ENCODE measurements at places on chromosomes 12 and 14. TPM values are rescaled to one million over a fixed set of nuclear protein-coding genes. Genes with fewer than 3 reads are reported as not detected.

DNA sequence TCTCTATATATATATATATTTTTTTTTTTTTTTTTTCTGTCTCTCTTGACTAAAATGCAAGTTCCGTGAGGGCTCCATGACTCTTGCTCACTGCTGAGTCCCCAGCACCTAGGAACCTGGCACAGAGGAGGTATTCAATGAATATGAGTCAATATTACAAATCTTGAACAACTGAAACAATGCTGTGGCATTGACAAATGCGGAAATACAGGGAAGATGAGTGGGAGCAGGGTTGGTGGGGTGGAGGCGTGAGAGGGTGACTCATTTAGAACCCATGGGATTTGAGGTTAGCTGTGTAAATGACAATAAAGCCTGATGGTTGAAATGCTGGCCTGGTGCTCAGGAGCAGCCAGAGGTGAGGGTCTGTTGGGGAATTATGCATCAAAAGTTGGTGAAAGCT lies 121.7 kb upstream of the FUT8 start:
- DNase-seq, result peak; percentile 67

The SLC39A2 gene
- total RNA-seq, result 0.21 TPM

DNA sequence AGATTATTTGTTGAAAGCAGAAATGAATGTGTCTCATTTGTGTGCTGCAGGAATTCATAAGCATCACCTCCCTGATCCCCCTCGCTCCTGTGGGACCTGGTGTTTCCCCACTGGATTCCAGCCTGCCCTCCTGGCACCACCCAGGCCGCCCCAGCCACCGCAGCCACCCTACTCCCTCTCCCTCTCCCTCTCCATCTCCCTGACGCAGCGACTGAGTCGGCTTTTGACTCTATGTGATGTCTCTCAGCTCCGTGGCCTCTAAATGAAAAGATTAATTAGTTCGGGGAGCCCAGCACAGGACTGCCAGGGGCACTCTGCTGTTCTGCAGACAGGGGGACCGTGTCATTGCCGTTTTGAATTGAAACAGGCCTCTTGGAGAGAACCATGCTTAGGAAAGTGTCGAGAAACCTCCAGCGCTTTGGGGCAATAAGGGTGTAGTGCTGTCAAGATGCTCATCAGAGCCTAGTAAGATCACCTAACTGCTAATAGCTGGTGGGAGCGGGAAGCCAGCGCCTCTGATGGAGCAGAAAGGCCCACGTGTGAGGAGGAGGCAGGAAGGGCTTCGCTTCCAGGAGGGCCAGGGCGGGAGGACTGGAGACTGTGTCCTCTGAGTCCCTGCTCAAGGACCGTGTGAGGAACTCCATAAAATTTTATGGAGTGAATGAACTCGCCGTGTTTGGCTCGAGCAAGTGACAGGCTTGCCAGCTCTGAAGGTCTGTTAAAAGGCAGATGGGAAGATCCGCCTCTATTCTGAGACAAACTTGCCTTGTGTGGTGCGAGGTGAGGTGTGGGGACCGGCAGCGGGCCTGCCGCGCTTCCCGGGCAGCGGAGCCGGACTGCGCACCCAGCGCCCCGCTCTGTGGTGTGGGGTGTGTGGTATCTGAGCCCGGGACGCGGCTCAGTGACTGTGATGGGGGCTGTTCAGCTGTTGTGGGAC lies 157.4 kb upstream of the C14orf180 start:
- no peak for DNase-seq

The GDF3 gene
- total RNA-seq, result not detected

DNA sequence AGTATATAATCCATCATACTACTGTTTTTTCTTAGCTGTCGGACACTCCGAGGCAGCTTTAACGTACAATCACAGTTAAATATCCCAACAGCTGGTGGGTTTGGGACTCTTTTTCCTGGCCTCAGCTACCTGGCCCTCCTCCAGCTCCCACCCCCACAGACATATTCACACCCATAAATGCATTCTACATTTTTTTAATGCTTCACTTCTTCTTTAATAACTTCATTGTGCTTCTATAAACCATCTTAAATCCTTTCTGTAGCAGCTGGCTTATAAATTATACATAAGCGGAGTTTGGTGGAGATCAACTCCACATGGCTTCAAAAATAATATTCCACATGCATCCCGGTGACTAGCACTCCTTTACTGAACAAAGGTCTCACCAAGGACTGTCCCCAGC lies 33.3 kb downstream of the TDG start:
- DNase-seq, result no peak

DNA sequence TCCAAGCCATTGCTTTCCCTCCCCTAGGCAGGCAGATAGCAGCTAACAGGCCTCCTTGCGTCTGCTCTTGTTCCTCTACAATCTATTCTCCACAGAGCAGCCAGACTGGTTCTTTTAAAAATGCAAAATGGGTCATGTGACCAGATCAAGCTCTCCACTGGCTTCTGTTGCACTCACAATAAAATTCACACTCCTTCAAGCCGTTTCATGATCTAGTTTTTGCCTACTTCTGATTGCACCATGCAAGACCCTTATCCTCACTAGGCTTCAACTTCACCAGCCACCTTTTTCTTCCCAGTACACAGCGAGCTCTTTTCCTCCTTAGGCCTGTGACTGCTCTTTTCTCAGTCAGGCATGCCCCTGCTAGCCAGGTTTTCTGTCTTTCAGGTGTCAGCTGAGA lies 6.1 kb upstream of the KRAS start:
- no peak for DNase-seq

- DNase-seq, result no peak
Measured at GRCh38 chr14:78989221-78989620, 819.0 kb downstream of the NRXN3 start.

DNA sequence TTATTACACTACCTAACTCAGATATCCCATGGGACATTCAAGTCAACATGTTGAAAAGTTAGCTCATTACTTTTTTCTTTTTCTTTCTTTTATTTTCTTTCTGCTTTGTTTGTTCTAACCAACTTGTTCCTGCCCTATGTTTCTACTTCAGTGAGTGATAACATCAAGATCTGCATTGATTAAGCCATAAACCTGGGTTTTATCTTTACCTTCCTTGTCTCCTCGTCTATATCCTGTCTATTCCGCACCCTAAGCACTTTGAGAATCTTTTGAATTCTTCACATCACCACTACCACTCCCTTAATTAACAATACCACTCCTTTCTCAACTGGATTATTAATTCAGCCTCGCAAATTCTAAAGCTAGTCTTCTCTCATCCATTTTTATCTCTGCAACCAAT lies 81.9 kb upstream of the AVPR1A start:
- DNase-seq, result no peak

- no peak for DNase-seq
Measured at GRCh38 chr12:105978276-105978675, 160.5 kb downstream of the NUAK1 start.

DNA sequence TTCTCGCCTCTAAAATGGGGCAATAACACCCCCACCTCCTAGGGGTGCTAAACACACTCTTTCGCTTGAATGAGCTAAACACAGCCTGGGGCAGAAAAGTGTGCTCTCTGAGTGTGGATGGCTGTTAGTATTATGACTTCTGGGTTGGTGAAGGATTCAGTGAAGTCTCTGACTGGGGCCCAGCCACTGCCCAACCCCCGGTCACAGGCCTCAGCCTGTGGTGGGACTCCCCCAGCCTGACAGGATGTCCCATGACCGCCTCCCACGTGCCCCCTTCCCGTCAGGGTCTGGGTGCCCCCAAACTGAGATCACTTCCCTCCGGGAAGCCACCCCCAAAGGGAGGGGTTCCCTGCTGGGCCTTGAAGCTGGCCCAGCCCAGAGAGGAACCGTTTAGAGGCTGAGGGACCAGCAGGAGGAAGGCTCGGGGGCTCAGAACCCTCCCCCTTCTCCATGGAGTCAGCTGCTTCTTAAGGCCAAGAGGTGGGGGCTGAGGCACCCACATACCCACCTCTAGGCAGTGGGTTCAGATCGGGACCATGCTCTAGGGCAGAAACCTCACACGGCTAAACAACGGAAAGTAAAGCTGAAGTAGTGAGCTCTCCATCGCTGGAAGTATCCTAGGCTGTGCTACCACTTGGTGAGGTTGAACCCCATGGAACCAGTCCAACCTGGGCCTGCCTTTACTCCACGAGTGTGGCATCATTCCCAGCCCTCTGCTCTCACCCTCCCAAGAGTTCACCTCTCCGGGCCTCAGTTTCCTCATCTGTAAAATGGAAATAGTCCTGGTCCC lies 13.8 kb downstream of the DTX1 start:
- DNase-seq, result peak; percentile 83

DNA sequence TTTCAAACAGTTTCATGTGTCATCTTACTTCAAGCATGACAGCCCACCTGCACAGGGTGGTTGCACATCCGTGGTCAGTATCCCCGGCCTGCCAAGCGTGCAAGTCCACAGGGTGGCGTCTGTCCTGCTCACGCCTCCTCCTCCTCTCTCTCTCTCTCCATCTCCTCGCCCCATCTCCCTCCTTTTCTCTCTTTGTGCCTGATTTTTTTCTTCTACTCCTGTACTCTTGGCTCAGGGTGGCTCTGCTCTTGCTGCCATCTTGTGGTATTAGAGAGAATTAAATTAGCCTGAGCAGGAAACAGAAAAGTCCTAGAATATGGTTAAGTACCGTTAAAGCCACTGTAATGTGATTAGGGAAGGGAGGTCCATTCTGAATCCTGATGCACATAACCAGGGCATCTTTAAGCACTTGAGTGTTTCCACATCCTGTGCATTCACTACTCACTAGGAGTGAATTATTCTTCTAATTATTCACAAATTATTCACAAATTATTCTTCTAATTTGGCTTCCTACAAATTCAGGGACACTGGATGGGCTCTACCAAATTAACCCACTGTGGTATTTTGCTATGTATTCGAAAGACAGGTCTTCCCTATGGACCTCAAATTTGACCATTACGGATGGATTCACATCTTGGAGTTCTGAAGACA lies 25.5 kb upstream of the DTX1 start:
- no peak for DNase-seq

- no peak for DNase-seq
Measured at GRCh38 chr12:77928078-77928477, 97.4 kb downstream of the NAV3 start.

GRCh38 chr12:28603801-28604200 lies 413.5 kb downstream of the CCDC91 start:
- no peak for DNase-seq

- DNase-seq, result no peak
Measured at GRCh38 chr14:94598816-94599655, 13.2 kb upstream of the SERPINA3 start.

The RFX4 gene
- total RNA-seq, result not detected

- DNase-seq, result no peak
Measured at GRCh38 chr14:77353469-77354141, 23.3 kb downstream of the TMED8 start.

- DNase-seq, result no peak
Measured at GRCh38 chr12:127054531-127054930, 1212.4 kb upstream of the TMEM132C start.

- DNase-seq, result no peak
Measured at GRCh38 chr12:47413806-47414205, 292.0 kb downstream of the RPAP3 start.

The GZMB gene
- 2,147 TPM for total RNA-seq

GRCh38 chr14:91280129-91280528 lies 35.6 kb upstream of the GPR68 start:
- DNase-seq, result no peak

DNA sequence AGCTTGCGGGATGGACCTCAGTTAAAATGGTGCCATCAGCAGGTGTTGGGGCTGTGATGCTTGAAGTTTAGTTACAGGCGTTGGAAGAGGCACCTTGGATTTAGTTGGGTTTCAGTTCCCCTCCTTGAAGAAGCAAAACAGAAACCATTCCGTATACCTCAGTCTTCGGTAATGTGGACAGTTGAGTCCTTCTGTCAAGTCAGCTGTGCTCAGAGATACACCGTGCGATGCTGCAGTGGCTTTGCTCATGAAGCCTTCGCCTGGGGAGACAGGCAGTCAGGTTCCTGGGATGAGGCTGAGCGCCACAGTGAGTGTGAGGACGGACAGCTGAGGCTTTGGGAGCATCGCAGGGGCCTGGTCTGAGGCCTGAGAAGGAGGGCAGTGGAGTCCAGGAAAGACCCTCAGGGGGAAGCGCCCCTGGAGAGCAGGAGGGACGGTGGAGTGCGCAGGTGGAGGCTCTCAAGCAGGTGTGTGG lies 7.4 kb downstream of the RAN start:
- DNase-seq, result no peak

DNA sequence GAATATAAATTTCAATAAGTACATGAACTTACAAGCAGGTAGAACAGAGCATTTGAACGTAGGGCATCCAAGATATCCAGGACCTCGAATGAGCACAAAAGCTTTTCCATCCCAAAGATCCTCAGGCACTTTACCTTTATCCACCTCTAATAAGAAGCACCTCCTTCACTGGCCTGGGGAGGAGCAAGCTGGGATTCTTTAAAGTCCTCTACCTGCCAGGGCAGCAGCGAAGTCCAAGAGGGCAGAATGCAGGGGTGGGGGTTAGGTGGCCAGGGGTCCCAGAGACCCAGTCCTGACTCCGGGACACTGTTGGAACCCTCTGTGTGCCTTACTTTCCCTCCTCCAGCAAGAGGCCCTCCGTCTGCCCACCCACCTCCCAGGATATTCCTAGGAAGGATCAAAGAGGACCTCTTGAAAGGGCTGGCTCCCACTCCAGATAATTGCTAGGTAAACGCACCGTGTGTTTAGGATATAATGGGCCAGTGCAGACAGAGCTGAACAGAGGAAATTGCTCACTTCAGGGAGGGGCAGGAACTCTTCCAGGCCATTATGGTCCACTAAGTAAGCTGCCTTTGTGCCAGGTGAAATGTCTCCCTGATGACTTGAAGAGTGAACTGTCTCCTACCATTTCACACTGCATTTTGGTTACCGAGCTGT lies 68.1 kb downstream of the TTC9 start:
- DNase-seq, result no peak

DNA sequence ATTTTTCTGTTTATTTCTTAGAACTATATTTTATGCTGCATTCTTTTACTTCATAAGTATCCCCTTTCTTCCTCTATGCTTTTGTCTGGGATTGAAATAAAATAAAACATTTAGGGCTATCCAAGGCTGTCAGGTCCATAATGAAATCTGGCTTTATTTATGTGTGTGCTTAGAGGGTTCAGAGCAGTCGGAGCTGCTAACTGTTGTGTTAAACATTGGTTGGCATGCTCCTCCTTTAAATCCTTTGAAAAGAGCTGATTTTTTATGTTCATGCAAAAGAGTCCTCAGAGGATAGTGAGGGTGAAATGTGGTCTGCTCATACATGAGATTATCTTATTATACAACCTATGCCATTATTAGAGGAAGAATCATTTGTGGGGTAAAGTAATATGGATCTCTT lies 322.3 kb upstream of the E2F7 start:
- no peak for DNase-seq

The ANHX gene
- not detected for total RNA-seq

- no peak for DNase-seq
Measured at GRCh38 chr14:98082833-98083232, 1189.2 kb downstream of the BCL11B start.

DNA sequence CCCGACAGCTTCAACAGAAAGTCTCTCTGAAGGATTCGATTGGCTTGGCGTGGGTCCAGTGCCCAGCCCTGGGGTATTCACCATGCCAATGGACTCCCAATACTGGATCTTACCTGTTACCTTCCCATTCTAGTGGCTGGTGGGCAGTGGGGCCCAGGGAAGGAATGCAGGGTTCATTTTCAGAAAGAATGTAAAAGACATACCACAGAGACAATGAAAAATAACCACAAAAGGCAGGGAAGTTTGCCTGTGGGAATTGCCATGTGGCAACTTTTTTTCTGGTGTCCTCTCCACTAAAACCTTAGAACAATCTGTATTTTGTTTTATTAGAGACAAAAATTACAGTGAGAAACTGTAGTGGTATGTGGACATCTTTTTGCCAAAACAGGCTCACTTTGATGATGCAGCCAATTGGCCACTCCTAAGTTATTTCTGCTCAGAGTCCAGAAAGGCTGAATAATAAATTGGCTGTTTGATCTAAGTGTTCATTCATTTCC lies 55.2 kb downstream of the PTGER2 start:
- DNase-seq, result no peak

GRCh38 chr12:46459861-46460545 lies 87.4 kb upstream of the SLC38A2 start:
- peak; percentile 17 for DNase-seq

The PMCH gene
- not detected for total RNA-seq

Measured in activated CD4-positive, alpha-beta T cell treated with anti-CD3 and anti-CD28 coated beads for 36 hours (primary cell).